ENCODE measurements at places on chromosomes 11 and 22. TPM values are rescaled to one million over a fixed set of nuclear protein-coding genes. Genes with fewer than 3 reads are reported as not detected.

DNA sequence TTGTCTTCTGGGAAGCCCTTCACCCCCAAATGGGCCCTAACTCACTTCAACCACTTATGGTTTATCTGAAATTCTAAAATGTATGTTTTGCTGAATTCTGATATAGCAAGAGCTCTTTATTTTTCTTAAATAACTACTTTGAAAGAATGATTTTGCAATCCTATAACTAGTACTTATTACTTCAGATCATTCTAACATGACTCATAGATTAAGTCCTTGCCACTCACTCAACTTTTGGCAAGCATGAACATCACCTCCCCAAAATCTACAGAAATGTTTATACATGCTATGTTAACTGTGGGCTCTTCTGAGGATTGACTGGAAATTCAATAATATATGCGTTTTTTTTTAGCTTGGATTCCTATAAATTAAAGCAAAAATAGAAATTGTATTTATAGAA, 367.4 kb upstream of the FAT3 start:
- no peaks in the 10 kb centered on the region for H3K4me1 ChIP-seq
- no peaks in the 10 kb centered on the region for H3K27me3 ChIP-seq

GRCh38 chr11:223884-224283, 12.3 kb downstream of the SIRT3 start:
- no peak overlapping the region for H3K27ac ChIP-seq
- DNase-seq, result no peak
- H3K36me3 ChIP-seq, result peaks cover 4% of the 10 kb centered on the region
- no peak overlapping the region for H3K4me3 ChIP-seq
- peaks cover 9% of the 10 kb centered on the region for H3K4me1 ChIP-seq

DNA sequence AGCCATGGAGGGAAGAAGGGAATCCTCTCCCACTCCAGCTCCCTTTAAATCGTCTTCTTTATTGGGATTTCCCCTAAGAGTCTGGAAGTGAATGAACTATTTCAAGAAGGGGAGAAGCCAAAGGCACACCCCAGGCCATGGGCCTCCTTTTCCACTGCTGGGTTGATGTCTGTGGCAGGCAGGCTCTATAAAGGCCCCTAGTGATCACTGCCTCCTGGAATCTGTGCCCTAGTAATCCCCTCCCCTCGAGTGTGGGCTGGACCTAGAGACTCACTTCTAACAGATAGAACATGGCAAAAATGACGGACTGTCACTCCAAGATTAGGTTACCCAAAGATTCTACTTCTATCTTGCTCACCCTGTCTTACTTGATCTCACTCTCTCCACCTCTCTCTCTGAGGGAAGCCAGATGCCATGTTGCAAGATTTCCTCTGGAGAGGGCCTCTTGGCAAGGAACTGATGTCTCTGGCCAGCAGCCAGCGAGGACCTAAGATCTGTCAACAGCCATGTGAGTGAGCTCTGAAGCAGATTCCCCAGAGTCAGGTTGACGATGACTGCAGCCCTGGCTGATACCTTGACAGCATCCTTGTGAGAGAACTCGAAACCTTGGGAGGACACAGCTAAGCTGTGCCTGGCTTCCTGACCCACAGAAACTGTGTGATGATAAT, 444.8 kb downstream of the SOX6 start:
- no peaks in the 10 kb centered on the region for H3K4me1 ChIP-seq
- no peak for DNase-seq
- H3K27me3 ChIP-seq, result no peaks in the 10 kb centered on the region
- H3K4me3 ChIP-seq, result no peak overlapping the region

Gene CD81
- 127 TPM for total RNA-seq

Gene OR2AT4
- total RNA-seq, result not detected

Gene MMP1
- not detected for total RNA-seq

Gene TMEM126B
- 79.0 TPM for total RNA-seq

Gene CADM1
- total RNA-seq, result not detected

All from activated naive CD4-positive, alpha-beta T cell treated with anti-CD3 and anti-CD28 coated beads for 36 hours (primary cell).